CD8-positive, alpha-beta memory T cell (primary cell): ENCODE measurements at places on chromosomes 7 and 10.
A peak's percentile ranks its signal among the peaks of the same experiment; 100 is the strongest.

DNA sequence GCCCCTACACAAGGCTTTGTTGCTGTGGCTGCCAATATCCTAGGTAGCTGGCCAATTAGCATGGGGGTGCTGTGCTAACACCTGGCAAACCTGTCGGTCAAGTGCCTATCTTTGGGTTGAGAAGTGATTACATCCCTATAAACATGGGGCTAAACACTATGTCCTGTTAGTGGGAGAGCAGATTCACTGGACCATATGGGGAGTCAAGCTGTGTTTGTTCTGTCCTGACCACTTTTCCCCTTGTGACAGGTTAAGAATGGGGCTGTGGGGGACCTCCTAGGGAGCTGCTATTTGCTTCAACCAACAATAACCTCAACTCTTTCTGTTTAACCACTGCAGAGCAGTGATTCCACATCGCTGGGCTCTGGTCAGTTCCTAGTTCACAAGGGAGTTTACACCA, 151.5 kb upstream of the AOAH start:
- DNase-seq: no peak

DNA sequence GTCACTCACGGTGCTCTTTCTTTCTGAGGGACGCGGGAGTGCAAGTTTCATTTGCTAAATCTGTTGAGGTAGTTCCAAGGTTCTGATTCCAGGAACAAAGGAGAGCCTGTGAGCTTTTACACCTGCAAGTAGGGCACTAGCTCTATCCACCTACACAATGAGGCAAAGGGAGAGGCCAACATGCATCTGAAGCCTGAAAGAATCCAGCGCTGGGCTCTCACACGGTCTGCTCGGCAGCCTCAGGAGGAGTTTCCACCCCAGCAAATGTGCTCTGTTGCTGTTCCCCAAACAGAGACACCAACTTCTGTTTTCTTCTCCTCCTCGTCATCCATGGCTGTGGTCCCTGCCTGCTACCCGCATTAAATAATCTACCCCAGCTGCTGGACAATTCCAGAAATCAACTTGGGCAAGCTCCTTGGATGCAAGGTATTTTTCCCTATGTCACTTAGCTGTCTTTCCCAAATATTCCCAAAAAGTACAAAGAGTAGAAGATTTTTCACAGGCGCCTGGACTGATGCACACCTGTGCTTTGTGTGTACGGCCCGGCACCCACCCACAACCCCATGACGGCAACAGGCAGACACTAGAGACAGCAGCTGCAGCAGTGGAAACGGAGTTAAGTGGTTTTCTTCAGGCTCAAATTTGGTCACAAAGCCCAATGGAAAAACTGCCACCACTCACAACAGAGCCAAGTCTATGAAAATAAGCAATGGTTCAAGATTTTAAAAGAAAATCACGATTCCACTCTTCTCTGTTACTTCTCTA, 176.8 kb downstream of the ZMYND11 start:
- DNase-seq: no peak

GRCh38 chr7:131007439-131008330, 273.7 kb upstream of the KLF14 start:
- peak; percentile 55 for DNase-seq

- no peak for DNase-seq
These were observed 467.9 kb upstream of the AUTS2 start for GRCh38 chr7:69130396-69130795.

DNA sequence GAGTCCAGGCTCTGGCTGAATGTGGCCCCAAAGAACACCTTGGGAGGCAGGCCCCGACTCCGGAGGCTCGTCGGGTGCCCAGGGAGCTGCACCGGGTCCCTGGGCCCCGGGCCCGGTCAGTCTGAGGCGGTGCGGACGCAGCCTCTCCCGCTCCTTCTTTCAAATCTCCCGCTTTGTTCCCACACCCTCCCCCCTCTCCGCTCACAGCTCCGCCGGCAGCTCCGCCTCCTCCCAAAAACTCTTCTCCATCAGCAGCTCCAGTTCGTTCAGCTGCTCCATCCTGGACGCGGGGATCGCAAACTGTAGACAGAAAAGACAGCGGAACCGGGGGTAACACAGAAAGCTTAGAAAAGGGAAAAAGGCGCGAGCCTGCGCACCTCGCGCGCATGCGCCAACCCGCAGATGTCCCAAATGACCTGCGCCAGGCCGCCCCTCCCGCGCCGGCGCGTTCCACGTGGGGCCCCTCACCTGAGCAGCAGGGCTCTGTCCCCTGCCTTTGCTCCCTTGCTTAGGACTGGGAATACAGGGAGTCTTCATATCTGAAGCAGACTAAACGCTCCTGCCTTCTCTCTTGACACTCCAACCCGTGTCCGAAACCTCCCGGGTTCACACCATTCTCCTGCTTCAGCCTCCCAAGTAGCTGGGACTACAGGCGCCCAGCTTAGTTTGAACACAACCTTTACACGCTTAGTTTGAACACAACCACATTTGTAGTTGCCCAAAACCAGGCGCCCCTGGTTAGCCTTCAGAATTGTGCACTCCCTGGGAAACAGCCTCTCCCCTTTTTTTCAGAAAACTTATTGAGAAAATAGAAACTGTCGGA, at the start of gene DNA2:
Gene DNA2, minus strand, starts transcription at position 388 of the 823 bp plus-strand sequence. Its CDS starts 109 bp downstream, at position 279.
- peak; percentile 66 for DNase-seq

DNA sequence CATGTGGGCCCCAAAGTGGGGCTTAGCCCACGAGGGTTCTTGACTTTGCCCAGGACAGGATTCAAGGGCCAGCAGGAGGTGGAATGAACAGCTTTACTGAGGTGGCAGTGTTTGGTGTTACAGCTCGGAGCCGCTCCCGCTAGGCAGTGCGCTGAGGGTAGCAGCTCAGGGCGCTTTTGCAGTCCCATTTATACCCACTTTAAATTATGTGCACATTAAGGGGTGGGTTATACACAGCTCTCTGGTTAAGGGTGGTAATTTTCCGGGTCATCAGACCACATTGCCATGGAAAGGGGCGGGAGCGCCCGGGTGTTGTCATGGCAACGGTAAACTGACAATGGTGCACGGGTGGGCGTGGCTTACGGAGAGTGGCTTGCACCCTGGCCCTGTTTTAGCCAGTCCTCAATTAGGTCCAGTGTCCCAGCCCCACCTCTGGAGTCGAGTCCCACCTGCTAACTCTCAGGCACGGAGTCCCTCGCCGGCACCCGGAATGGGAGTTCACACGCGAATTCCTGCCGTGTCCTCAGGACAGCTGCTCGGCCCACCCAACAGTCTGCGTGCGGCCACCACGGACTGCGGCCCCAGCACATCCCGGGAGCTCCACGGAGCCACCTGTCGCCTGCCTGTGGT, 58.2 kb upstream of the PDGFA start:
- DNase-seq: no peak

GRCh38 chr7:36982766-36983165, 258.5 kb upstream of the AOAH start:
- no peak for DNase-seq

GRCh38 chr10:91617072-91617609, 15.7 kb downstream of the PPP1R3C start:
- DNase-seq: no peak

DNA sequence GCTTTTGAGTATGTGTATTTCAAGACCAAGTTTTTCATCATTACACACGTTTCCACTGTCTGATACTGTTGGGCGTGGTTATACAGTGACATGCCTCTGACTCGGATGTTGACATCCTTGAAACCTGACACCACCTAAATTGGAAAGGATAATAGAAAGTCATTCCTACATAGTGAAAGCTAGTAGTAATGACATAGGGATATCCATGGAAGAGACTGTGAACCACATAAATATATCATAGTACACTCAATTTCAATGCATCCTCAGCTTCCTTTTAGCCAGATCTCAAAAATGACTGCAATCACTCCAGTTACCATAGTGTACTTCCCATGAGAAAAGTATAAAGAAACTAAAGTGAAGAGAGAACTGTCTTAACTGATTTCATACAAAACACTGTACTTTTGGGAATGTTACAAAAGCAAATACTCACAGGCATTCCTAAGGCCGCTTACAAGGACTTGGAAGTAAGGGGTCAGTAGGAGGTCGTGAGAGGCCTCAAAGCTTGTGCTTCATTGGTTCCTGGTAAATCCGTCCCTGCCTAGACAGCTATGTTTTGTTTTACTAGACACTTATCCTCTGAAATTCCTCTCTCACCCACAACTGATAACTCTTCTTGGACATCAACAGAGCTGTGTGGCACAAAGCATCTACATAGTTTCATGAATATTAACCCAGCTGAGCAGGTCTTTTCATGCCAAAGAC, 71.8 kb upstream of the VWDE start:
- no peak for DNase-seq

DNA sequence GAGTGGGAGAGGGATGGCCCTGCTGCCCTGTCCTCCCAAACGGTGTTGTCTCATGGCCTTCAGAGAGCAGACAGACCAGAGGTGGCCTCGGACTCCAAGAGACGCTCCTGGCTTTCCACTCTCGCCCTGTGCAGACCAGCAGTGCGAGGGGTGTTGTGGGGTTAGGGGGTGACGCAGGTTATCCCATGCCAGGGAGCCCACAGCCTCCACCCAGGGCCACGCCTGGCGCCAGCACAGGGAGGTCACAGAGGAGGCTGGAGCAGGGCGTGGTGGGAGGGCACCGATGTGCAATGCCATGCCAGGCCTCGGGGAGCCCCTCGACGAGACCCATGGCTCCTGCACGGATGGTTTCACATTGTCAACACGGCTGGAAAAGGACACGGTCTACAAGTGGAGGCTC, 52.1 kb downstream of the INPP5A start:
- DNase-seq: no peak

DNA sequence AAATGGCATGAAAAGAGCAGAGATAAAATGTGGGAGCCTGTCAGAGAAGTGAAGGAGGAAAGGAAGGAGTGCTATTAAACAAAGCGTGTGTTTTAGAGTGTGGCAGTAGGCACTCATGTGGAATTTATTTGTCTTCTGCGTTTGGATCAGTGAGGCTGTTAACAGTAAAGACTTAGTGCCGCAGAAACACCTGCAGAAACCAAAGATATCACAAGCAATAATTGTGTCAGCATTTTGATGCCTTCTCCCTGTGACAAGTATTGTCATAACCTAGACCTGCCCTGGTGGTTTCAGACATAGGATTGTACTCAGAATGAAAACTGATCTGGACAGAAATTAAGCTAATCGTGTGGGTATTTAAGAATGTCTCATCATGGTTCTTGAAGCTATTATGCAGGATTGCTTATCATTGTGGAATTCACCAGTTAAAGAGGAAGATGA, 191.0 kb downstream of the CAMK1D start:
- DNase-seq: no peak

- peak; percentile 59 for DNase-seq
These were observed 71.2 kb upstream of the KCTD7 start for GRCh38 chr7:66557214-66558200.

GRCh38 chr7:24059775-24060174, 224.2 kb upstream of the NPY start:
- no peak for DNase-seq

- no peak for DNase-seq
These were observed 734 bp downstream of the ABCB4 start for GRCh38 chr7:87474533-87475358.

GRCh38 chr7:2270495-2270894, 28.5 kb downstream of the NUDT1 start:
- DNase-seq: no peak

GRCh38 chr10:7153750-7154149, 257.1 kb downstream of the SFMBT2 start:
- no peak for DNase-seq

GRCh38 chr10:33039181-33039580, 81.2 kb upstream of the ITGB1 start:
- no peak for DNase-seq

GRCh38 chr10:133440633-133441285, 13.0 kb upstream of the SCART1 start:
- DNase-seq: no peak

- DNase-seq: no peak
These were observed 42.8 kb upstream of the TNS3 start for GRCh38 chr7:47624689-47625088.

- DNase-seq: no peak
These were observed 928.5 kb downstream of the DNAJB9 start for GRCh38 chr7:109498131-109498530.

DNA sequence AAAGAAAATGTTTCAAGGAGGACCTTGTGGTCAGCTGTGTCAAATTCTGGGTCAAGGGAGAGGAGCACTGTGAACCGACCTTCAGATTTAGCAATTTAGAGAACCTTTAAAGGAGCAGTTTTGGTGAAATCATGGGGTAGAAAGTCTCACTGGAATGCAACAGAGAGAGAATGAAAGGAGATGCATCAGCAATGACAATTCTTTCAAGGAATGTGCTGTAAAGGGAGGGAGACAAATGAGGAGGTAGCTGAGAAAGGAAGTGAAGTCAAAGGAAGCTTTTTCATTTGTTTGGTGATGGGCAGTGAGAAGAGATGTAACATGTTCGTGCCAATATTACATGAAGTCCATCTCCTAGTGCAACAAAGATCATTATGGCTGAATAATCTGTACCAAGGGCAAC, 166.0 kb downstream of the TSPAN12 start:
- no peak for DNase-seq

DNA sequence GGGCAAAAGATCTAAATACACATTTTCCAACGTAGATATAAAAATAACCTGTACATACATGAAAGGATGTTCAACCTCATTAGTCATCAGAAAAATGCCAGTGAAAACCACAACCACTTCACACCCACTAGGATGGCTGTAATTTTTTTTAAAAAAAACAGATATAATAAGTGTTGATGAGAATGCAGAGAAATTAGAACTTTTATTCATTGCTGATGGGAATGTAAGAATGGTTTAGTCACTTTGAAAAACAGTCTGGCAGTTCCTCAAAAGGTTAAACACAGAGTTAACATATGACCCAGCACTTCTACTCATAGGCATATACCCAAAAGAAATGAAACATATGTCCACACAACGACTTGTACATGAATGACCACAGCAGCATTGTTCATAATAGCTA, 32.3 kb upstream of the PRKCQ start:
- no peak for DNase-seq

DNA sequence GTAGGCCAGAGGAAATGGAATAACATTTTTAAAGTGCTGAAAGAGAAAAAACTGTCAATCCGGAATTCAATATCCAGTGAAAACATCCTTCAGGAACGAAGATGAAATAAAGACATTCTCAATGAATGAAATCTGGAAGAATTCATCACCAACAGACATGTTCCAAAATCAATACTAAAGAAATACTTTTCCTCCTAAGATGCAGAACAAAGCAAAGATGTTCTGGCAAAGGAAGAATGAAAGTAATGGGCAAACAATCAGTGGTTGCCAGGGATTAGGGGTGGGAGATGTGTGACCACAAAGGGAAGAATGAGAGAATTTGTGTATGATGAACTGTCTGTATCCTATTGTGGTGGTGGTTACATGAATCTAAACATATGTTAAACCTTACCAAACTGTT, 52.8 kb upstream of the EEPD1 start:
- no peak for DNase-seq
